Hypothalamus (tissue), 51 donors: ENCODE measurements at places on chromosomes 6 and 20.

- no peak for DNase-seq
Observed at GRCh38 chr6:56046576-56046975, 171.2 kb upstream of the BMP5 start.

DNA sequence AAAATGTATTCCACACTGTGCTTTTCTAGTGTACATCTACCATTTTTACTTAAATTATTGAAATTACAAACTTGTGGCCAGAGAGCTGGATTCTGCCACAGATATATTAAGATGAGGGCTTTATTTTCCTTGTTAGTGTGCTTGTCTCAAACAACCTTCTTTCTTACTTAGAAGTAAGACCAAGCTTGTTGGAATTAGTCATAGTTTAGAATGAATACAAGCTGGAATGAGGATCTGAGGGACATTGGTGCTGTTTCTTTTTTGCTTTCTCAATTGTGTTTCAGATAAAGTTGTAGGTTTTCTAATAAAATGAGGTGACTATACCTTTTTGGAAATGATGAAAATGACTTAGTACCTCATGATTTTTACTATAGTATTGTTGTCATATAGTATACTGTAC lies 40.3 kb downstream of the UBR2 start:
- DNase-seq = no peak

DNA sequence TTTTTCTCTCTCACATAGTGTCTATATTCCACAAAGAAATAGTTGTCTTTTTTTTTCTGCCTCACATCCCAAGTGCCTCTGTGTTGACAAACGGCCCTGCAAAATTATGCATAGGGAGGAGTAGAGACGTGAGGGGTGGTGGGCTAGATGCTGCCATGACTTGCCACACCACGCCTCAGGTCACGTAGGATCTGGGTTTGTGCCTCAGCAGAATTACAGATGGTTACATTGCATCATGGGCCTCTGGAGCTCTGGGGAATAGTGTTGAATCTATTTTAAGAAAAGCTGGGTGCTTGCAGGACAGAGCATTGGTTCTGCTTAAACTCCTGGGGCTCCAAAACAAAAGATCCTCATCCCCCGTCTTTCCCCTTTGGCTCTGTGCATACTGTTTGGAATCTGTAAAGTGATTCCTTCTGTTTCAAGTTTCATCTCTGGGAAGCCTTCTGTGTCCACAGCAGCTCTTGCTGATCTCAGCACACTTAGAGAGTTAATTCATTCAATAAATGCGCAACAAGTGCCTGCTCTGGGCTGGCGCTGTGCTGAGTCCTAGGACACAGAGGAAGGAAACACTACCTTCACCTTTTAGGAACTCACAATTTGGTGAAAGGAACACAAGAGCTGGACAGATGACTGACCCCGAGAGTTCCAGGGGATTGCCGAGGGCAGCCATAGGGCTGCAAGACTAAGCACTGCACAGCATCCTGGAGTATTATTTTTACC lies 2.4 kb downstream of the FANCE start:
- DNase-seq = no peak

DNA sequence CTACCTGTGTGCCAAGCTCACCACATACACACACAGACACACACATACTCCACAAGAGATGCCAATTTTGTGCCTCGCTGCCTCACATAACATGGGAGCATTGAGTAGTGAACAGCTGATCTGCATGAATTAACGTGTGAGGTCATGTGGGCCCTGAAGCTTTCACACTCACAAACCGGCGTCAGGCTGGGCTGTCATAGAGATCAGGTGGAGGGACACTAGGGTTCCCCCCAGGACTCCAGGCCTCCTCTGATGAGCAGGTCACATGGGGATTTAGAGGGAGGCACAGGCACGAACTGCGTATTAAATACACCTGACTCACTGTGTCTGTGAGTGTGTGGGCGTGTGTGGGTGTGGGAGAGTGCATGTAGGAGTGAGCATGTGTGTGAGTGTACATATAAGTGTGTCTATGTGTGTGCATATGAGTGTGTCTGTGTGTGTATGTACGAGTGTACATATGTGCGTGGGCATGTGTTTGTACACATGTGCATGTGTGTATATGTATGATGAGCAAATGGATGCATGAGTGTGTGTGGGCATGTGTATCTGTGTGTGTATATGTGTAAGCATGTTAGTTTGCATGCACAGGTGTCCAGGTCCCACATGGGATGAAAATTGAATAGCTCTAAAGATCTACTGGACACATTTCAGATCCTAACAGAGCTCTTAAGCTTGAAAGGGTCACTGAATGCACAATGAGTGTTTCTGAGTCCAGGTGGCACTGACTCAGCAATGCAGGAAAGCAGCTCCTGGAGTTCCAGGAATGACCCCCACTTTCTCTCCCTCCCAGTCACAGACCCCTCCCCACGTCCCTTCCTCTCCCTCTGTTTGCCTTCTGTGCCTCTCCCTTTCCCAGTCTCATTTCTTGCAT lies 336.6 kb downstream of the PREX1 start:
- no peak for DNase-seq

- DNase-seq = no peak
Observed at GRCh38 chr6:143528164-143528811, 16.8 kb upstream of the FUCA2 start.

GRCh38 chr6:15527838-15528617 lies 134.8 kb downstream of the DTNBP1 start:
- no peak for DNase-seq

DNA sequence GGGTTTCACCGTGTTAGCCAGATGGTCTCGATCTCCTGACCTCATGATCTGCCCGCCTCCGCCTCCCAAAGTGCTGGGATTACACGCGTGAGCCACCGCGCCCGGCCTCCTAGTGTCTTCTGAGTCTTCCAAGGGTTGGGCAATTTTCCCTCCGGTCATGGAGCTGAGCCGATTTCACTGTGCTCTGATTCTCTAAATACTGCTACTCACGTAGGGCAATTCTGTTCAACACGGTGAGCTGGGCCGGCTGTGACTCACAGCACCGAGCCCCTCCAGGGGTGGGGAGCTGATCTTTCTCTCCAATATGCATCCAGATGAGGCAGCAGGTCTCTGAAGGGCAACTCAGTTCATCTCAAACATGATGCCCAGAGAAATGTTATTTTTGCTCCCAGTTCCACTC lies 71.6 kb upstream of the CD93 start:
- no peak for DNase-seq

DNA sequence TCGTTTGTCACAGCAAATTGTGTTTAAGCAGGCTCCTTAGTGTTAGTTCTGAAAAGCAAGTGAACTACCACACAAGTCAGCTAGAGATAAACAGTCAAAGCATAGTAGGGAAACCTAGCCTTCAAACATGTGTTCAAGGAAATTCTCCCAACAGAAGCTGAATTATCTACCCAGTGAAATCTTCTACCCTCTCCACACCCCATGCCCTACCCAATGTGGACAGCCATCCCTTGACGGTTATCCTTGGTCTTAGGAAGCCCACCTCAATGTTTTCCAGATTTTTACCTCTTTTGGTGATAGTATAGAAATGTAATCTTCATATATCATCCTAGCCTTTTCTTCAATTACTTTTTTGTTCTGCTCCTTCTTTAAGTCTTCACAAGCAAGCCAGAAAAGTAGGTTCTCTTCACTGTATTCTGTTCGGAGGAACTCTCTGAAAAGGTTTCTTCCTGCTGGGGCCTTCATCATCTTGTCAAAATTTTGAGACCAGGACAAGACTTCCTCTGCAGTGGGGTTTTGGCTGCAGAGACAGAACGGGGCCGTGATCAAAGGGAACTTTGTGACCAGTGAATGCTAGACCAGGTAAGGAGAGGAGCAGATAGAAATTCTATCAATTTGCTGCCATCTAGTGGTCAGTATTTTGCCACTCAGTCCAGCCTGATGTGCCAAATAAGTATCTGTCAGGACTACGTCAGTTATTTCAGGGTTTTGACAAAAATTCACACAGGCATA lies 21.6 kb upstream of the MTRF1L start:
- peak; percentile 1 for DNase-seq

DNA sequence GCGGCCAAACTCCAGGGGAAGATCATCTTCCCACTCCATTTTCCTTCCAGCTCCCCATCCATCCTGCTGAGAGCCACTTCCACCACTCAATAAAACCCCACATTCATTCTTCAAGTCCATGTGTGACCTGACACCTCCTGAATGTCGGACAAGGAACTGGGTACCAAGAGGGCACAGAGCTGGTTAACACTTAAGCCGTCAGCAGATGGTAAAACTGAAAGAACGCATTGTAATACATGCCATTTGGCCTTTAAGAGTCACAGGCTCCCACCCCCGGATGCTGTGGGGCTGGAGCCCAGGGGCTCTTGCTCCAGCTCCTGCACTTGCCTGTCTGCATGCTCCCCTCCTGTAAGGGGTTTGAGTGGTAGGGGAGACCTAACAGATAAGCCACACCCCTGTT lies 753.9 kb downstream of the COL12A1 start:
- no peak for DNase-seq

DNA sequence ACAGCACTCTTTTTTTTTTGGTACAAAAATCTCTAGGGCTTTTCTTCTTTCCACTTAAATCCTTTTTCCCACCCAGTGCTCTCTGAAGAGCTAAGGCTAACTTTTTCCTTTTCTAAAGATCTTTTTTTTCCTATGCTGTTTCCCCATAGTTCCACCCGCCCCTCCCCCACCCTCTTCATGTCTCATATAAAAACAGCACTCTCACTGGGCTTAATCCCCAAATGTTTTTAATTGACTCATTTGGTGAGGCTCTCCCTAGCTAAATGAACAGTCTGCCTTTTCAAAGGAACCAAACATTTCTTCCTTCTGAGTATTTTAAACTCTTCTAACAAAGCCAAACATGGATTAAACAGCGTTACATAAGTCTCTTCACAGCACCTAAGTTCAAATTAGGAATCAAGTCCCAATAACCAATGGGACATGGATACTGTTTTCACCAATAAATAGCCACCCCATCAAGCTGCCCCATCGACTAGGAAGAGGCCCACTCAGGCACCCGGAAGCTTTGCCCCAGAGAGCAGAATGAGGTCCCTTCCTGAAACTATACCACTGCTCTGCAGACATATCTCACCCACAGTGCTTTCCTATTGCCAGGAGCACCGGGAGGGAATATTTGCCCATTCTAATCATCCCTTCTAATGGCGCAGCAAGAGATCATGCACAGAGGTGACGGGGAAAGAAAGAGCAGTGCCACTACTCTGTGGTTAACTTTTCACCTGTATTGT lies 63.7 kb downstream of the ATXN1 start:
- no peak for DNase-seq

GRCh38 chr20:5510446-5510845 lies 193.7 kb upstream of the PROKR2 start:
- no peak for DNase-seq

- no peak for DNase-seq
Observed at GRCh38 chr6:16060039-16060438, 68.8 kb upstream of the MYLIP start.

DNA sequence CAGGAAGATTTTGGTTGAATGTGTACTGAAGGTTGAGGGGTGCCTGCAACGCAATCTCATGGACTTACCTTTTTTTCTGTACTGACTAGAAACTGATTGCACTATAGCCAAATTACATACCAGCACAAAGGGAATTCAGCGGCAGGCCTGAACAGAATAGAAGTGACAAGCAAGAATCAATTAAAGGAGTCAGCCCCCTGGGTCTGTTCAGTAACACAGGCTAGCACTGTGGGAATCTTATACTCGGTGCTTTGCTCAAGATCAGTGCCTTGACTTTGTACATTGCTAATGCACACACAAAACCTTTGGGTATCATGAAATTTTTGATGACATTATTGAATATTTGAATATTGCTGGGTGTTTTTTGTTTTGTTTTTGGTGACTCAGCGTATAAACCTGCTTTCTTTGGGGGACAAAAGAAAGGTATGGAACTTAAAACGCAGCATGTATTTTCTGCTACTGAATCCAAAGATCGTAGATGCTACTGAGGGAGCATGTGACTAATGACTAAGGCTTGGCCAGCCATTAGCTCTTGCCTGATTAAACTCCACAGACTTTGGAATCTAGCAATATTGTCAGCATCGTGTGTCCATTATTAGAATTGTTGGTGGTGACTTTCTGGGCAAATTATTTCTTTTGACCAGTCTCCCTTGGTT lies 236.6 kb downstream of the ARID1B start:
- DNase-seq = no peak

GRCh38 chr6:170276369-170277057 lies 14.4 kb downstream of the DLL1 start:
- no peak for DNase-seq

DNA sequence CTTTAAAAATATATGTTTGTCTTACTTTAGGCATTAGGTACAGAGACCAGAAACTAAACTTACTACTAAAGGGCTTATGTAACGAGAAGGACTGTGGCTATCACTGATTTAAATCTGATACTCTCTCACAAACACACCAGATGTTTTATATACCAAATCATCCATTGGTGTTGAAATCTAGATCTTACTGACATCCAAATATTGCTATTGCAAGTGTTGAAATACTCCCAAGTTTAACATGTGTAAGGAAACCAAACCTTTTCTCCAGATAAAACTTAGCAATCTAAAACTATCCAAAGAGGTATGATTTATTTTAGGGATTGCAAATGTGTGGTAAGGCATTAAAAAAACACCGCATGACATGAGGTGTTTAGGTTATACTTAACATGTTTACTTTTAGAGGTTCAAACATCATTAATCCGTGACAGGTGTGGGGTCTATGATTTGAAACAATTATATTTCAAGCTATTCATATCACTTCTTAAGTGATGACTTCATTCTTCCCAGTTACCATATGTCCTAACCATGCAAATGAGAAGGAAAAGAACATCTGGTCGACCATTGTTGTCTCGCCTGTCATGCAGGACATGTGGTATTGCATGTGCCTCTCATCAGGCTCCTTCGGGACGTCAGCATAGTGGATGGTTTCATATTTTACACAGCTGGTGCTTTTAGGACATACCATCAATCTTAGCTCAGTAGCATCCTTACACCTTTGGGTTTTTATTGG lies 168.3 kb upstream of the SPACA1 start:
- no peak for DNase-seq

- no peak for DNase-seq
Observed at GRCh38 chr6:131027326-131027725, 35.7 kb downstream of the EPB41L2 start.

GRCh38 chr20:56229812-56230211 lies 18.7 kb upstream of the MC3R start:
- no peak for DNase-seq

DNA sequence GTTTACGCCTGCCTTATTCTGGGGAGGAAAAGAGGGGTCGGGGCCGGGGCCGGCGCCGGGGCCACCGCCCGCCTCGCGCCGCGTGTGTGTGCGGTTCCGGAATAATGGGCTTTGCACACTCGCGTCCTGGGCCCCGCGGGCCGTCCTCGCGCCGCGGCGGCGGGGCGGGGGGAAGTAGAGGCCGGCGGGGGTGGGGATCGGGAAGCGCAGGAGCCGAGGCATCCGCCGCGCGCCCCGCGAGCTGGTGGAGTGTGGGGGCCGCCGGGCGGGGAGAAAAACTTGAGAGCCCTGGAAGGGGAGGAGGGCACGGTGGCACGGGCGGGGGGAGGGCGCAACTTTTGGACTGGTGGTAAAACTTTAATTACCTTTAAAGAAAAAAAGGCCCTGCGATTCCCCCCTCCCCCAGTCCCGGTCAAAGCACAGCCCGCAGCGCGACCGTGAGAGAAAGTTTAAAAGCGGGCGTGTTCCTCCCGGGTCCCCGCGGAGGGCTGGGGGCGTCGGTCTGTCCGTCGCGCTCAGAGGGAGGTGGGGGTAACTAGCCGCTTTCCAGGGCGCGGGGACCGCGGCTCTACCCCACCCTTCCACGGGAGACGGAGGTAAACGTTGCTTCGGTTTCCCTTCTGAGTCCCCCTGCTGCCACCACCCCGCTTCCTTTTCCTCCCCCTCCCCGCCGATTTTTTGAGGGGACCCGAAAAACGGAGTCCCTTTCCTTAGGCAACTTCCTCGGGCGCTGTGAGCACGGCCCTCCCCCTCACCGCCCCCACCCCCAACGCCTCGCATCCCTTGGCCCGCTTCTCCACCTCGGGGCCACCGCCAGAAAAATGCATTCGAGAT lies 1.9 kb downstream of the L3MBTL3 start:
- DNase-seq = no peak
